ENCODE measurements at places on chromosomes 12 and 14.

- no peak for DNase-seq
Observed at GRCh38 chr12:2298556-2299200, 245.9 kb downstream of the CACNA1C start.

DNA sequence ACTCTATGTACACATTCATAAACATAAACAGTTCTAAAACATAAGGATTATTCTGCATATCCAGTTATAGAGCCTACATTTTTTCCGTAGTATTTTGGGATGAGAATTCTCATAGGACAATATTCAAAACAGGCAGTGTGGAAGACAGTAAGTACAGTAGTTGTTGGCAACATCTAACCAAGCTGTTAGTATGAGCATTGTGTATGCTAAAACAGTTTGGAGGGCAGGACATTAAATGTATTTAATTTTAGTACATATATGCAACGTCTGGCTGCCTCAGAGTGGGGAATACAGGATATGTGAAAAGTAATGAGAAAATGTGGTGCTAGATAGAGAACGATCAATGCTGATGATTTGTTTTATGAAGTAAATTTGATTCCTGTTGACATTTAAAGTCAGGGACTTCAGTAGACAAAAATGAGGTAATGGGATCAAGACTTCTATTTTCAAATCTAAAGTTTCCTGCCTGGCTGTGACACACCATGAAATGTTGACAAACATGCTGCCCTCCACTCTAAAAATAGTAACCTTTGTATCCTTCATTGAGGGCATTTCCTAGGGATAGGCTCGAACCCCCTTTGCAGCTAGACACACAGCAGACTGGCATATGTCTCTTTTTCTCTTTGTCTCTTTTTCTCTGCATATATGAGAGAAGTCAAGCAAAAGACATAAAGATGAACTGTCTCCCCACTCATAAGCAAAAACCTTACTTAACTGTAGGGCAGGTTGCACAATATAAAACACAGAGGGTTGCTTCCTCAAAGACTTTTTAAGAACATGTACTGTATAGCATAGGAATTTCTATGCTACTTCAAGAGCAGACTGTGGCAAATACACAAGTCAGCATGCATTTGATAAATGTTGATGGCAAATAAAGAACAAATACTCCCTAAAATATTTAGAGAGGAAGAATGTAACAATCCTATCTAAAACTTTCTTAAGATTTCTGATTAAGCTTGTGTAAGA, 75.5 kb upstream of the GTF2A1 start:
- no peak for DNase-seq

GRCh38 chr12:65313719-65314317, 35.3 kb downstream of the MSRB3 start:
- DNase-seq, result no peak

- no peak for DNase-seq
Observed at GRCh38 chr14:39682582-39682981, 250.3 kb upstream of the FBXO33 start.

DNA sequence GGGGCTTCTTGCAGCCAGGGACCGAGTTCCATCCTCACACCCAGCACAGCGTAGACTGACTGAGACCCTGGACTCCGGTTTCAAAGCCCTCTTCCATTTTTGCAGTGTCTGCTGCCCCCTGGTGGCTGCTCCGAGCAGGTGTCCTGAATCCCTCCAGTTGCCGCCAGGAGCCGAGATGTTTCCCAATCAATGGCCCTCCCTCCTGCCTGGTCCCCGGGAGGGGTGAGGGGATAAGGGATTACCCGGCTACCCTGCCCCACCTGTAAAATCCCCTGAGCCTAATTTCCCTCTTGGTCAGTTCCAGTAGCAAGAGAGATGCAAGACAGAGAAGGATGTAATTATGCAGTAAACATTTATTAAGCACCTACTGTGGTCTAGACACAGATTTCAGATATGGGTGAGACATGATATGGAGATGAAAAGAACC, 55.0 kb downstream of the PHETA1 start:
- peak; percentile 69 for DNase-seq

DNA sequence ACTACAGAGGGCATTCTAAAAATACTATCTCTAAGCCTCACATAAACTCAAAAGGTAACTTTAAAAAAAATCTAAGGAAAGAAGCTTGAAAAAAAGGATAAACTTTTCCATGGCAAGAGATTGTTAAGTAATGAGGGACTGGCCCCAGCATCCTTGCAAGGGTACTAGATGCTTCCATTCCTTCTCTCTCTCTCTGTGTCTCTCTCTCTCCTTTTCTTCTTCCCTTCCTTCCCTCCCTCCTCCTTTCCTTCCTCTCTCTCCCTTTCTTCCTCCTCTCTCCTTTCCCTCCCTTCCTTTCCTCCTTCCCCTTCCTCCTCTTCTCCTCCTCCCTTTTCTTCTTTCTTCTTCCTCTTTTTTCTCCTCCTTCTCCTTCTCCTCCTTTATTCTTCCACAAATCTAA, 23.8 kb downstream of the CNTN1 start:
- no peak for DNase-seq

DNA sequence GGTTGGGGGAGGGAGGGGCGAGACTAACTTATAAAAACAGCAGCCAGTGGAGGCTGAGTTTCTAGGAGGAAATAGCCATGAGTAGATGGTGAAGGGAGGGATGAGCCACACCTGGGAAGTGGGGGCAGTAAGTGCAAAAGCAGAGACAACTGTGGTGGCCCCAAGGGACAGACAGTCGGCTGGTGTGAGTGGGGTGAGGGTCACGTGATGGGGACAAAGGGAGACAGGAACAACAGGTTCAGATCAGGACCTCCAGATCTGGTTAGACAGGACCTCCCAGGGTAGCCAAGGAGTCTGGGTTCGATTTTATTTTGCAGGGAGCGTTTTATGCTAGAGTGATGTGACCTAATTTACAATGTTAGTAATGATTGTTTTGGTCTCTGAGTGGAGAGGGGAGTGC, 8.6 kb downstream of the RPH3A start:
- DNase-seq, result no peak

GRCh38 chr12:45203767-45204166, 12.1 kb upstream of the ANO6 start:
- DNase-seq, result no peak

- no peak for DNase-seq
Observed at GRCh38 chr12:89762498-89763170, 54.0 kb upstream of the ATP2B1 start.

DNA sequence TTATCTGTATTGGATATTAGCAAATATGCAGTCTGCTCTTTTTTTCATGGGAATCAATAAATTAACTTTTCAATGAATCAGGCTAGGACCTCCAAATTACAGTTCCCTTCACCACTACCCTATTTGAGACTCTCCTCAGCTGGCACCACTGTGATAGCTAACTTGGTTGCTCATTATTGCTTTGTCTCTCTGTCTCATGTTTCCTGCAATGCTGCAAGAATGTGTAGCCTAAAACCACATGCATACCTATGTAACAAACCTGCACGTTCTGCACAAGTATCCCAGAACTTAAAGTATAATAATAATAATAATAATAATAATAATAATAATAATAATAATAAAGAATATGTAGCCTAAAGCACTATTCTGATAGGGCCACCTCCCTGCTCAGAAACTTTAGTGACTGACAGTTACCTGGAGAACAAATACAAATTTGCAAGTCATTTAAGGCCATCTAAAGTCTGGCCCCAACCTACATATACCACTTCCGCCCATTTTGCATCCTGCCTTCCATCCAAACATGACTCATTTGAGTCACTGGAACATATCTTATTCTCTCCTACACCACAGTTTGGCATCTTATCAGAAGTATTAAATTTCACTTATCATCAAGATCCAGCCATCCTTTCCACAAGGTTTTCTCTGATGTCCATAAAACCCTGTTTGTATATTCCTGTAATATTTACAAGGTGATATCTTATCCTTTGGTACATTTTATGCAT, 215.1 kb downstream of the LRRK2 start:
- no peak for DNase-seq

GRCh38 chr12:89831310-89832095, 122.9 kb upstream of the ATP2B1 start:
- no peak for DNase-seq

- no peak for DNase-seq
Observed at GRCh38 chr12:91241756-91242155, 59.1 kb upstream of the DCN start.

DNA sequence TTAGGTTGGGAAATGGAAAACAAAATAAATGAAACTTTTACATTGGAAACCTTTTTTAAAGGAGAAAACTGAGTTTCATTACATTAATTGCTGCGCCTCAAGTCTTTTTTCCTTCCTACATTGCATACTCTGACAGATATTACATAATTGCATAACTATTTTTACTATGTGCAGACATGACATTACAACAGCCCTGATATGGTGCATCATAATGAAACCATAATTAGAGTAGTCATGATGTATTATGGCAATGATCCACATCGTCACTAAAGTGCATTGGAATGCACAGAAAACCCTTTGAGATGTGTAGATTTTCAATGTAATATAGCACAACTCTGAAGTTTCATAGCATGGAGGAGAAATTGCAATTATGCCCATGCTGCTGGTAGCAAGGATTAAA, 217.8 kb upstream of the NPAS3 start:
- no peak for DNase-seq

GRCh38 chr14:104732931-104733681, 9.1 kb downstream of the ADSS1 start:
- DNase-seq, result no peak

GRCh38 chr12:1080520-1081223, 89.6 kb downstream of the ERC1 start:
- DNase-seq, result no peak

DNA sequence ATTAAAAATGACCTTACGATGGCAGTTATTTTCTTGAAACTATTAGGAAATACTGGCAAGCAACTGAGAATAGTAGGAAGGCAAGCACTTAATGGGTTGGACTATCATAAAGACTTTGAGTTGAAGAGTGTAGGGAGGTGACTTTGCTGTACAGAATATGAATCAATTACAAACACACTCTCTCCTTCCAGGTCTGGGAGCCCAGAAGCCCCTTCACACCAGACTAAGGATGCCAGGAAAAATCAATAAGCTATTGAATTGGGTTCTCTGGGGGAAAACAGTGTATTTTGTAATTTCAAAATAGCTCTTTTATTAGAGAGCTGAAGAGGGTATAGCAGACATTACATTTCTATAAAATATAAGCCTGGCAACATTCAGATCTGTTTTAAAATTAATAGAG, 736.4 kb downstream of the NOVA1 start:
- no peak for DNase-seq

DNA sequence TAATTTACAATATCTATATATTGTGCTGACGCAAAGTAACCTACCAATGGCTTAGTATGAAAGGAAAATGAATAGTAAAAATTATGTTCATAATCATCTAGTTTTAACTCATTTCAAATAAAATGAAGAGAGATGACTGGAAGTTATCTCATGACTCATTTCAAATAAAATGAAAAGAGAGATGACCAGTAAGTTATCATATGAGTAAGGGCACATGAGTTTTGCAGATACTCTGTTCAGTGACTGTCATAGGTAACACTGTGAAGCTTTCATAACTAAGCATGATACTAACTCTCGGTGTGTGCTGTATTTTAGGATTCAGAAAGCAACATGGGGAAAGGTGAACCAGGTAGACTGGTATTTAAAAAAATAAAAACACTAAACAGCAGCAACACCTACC, 364.5 kb upstream of the DIO2 start:
- DNase-seq, result no peak

DNA sequence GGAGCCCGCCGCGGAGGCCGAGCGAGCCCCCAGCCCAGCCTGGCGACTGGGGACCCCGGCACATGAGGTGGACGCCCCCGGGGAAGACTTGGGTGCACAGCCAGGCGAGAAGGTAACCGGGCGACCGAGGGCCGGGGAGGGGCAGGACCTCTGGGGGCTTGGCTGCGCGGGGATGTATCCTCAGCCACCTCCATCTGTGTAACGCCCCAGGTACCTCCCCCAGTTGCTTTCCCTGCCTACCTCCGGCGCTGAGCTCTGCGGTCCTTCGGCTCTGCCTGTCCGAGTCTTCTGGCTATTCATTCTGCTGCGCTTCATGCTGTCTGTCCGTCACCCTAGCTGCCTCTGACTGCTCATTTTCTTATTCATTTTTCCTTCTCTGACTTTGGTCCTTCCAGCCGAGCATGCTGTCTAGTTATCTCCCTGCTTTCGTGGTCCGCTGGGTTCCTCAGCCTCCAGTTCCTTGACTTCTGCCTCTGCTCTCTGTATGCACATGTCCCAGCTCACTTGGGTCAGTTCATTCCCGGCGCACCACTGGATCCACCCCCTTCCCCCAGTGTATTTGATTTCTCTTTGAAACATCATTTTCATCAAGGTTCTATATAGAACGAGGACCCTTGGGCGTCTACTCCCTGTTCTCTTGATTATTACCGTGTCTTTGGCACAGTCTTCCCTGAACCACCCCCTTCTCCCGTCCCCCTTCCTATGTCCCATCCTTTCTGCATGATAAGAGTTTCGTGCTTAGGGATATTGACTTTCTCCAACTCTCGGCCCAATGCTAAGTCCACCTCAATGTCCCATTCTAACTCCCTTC, 612 bp downstream of the PHC1 start:
- DNase-seq, result peak; percentile 27

DNA sequence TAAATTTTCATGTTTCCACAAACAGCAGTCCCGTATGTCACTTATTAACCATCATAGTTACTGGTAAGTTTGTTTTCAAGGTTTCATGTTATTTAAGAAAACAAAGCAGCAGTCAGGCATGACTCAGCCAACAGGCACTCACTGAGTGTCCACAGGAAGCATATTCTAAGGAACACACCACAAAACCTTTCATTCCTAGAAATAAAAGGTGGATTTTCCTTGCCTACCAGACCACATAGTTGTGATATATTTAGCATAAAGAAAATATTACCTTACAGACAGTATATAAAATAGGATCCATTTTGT, 143.3 kb upstream of the AVPR1A start:
- DNase-seq, result no peak

DNA sequence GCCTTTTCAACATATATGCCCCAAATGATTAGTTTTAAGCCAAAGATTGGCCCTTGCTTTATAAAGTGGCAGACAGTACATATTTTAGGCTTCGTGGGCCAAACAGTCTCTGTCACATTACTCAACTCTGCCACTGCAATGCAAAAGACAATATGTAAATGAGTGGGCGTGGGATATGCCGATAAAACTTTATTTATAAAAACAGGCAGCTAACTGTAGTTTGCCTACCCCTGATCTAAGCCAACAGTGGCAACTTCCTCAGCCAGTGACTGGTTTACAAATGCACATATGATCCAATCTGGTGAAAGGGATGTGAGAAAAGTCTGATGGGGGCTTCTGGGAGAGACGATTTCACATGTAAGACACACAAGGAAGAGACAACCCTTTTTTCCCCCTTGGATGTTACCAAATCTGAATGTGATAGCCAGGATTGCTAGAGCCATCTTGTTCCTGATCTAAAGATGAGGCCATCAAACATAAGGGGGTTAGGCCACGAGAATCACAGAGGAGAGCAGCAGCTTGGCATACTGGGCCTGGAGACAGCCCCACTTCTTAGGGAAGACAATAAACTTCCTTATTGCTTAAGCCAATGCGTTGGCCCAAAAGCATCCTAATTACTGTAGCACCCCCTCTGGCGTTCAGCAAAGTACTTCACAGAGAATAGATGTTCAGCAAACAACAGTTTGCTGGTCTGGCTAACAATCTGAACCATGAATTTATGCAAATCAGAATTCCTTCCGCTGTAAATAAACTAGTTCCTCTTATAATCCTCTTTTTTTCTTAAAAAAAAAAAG, 75.2 kb upstream of the TMCC3 start:
- DNase-seq, result no peak
